ENCODE measurements at places on chromosomes 2 and 18. TPM values are rescaled to one million over a fixed set of nuclear protein-coding genes. Genes with fewer than 3 reads are reported as not detected.

Gene RAB6C
- total RNA-seq = not detected

- no peak for DNase-seq
Measured at GRCh38 chr18:63079114-63079513, 240.5 kb downstream of the BCL2 start.

GRCh38 chr2:206471524-206472062, 28.3 kb downstream of the ADAM23 start:
- DNase-seq = no peak

GRCh38 chr2:45839508-45840251, 188.2 kb downstream of the PRKCE start:
- no peak for DNase-seq

Gene SULT1C2
- not detected for total RNA-seq

- no peak for DNase-seq
Measured at GRCh38 chr18:37139876-37140275, 310.9 kb downstream of the KIAA1328 start.

Gene FBLN7
- 26.8 TPM for total RNA-seq

DNA sequence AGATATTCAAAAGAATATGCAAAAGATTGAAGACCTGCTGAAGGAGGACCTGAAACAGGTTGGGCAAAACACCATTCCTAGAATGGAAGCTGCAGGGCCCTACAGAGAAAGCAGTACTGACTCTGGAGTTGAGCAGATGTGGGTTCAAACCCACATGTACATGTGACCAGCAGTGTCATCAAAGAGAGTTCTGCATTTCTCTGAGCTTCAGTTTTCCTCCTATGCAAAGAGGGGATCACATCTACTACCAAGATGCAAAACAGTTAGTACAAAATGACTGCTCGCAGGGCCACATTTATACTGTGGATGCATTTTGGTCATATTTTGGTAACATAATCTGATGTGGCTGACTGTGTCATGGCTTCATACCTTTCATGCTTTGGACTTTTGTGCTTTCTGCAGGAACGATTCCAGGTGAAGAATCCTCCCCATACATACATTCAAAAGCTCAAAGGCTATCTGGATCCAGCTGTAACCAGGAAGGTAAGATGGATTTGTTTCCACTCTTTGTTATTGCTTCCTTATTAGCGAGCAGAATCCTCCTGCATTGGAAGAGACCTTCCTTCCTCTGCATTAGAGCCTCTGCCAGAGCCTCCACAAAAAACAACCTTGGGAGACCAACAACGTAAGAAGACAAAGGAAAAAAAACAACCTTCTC, 174.8 kb downstream of the PRPF40A start:
- DNase-seq = no peak

DNA sequence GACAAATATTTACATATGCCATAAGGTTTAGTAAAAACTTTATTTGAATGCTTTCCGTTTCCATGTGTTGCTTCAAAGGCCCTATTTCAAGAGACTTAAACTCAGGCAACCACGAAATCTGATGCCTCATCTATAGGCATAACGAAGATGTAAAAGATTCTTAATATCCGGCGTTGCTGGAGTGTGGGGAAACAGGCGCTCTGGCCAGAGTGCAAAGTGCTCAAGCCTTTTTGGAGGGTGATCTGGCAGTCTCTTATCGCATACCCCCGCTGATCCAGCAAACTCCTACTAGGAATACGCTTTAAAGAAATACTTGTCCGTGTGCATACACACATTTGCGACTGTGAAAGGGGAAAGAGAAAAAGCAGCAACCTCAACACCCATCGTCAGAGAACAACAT, 108.8 kb downstream of the NOL10 start:
- no peak for DNase-seq

DNA sequence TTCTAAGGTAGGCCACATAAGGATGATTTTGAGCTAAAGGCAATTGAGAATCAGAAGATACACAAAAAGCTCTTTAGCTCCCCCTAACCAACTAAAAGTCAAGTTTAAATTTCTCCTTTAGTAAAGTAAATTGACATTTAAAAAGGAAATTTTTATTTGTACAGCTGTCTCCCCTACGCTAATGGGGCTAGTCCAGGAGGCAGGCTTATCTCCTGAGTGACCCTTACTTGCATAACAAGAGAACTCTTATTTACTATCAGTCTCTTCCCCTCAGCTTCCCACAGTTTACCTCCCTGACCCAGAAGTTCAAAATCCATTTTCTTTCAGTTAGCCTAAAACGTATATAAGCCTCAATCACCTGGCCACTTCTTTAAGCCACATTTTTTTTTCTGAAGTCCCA, 1002.8 kb upstream of the NRXN1 start:
- DNase-seq = no peak

DNA sequence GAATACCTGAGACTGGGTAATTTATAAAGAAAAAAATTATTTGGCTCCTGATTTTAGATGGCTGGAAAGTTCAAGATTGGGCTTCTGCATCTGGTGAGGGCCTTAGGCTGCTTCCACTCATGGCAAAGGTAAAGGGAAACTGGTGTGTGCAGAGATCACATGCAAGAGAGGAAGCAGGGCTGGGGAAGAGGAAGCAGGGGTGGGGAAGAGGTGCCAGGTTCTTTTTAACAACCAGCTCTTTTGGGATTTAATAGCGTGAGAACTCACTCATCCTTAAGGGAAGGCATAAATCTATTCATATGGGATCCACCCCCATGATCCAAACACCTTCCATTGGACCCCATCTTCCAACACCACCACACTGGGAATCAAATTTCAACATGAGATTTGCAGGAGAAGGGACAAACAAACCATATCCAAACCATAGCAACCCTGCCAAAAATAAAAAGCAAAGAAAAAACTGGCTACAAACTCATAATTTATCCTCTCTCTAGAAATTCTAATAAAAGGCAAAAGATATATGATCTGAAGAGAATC, 30.4 kb downstream of the PRKRA start:
- DNase-seq = no peak

Gene ST6GAL2
- not detected for total RNA-seq

GRCh38 chr2:14843507-14844204, 211.1 kb downstream of the LRATD1 start:
- DNase-seq = no peak

DNA sequence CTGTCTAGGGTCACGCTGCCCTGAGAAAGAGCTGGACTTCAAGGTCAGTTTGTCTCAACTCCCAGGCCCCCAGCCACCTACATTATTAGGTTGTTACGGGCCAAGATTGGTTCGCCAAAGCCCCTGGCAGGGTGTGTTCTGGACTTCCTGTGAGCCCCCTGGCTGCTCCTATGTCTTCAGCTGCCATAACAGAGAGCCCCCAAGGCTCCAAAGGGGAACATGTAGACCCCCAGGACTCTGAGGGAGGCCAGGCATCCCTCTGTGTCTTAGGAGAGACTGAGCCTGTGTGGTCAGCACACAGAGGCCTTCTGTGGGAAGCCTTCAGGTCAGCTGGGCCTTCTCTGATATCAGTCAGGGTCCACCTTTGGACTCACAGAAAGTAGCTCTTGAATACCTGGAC, 58.3 kb downstream of the INHBB start:
- no peak for DNase-seq

Gene MLPH
- total RNA-seq = not detected

Gene TDRD15
- not detected for total RNA-seq

Measured in activated CD4-positive, alpha-beta T cell treated with anti-CD3 and anti-CD28 coated beads, Interleukin-2, amount 10 ng/mL, durations not matched to agents 24 days and 14 days (primary cell).